ENCODE measurements at places on chromosomes 2 and 18. TPM values are rescaled to one million over a fixed set of nuclear protein-coding genes. Genes with fewer than 3 reads are reported as not detected.

The FOXI3 gene
- total RNA-seq = not detected

The WDR35 gene
- 6.8 TPM for total RNA-seq

The RABL2A gene
- 6.2 TPM for total RNA-seq

The DGKD gene
- total RNA-seq = 15.3 TPM

The IL36G gene
- total RNA-seq = not detected

The CAPN13 gene
- not detected for total RNA-seq

The SLC9A2 gene
- 0.09 TPM for total RNA-seq

The RFTN2 gene
- total RNA-seq = 9.8 TPM

The ANKRD30B gene
- total RNA-seq = 0.37 TPM

The SEMA4F gene
- 5.2 TPM for total RNA-seq

The PLCD4 gene
- total RNA-seq = 2.3 TPM

The NEUROD1 gene
- total RNA-seq = not detected

The ZNF407 gene
- total RNA-seq = 25.2 TPM

The TDRD15 gene
- not detected for total RNA-seq
